GOT3 (cell line): ENCODE measurements at places on chromosomes 12 and 14.
A peak's percentile ranks its signal among the peaks of the same experiment; 100 is the strongest.

DNA sequence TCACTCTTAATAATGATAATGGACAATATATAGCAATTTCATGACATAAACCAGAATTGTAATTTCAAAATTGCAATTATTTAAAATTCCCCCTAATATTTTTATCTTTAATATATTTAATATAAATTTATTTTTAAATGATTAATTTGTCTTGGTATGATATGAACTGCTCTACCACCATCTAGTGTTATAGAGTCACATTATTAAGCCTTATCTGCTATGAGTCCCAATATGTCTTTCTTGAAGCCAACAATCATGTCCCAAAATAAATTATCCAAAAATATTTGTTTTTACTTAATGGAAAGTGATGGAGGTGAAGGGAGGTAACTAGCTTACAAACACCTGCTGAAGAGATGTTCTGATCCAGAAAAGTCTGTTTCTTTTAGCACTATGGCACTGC is 151.4 kb downstream of the KCNC2 start:
- no peak for DNase-seq

GRCh38 chr12:130712346-130713065 is 3.6 kb downstream of the RIMBP2 start:
- no peak for DNase-seq

DNA sequence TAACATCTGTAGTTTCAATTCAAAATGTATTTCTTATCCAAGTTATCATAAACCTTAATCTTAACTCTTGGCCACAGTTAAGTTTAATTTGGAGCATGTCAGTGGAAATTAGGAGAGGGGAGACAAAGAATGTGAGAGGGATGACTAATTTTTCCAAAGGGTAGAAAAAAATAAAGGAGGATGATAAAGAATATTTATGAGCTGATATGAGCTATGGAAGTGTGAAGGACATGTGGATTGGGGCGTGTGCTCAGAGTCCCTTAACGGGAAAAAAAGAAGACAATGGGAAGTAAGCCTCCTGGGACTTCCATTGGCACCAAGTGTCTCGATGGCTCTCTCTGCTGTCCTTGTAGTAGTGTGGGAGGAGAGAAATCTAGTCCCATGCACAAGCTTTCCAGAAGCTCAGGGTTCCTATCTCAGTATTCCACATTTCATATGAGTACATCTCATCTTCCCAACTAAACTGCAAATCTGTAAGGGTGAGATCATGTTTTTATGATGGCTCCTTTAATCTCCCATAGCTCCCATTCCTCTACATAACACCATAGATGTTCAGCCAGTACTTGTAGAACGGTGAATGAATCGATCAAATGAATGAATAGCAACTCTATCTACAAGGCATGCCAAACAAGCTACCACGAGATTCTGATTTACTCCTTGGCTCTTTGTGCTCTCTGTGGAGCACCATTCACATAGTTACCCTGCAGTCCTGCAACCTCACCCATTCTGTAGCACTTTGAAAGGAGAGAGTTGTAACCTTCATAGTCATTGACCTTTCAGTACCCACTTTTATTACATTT is 27.4 kb downstream of the BCL2L14 start:
- DNase-seq: no peak

- DNase-seq: no peak
Observed at GRCh38 chr14:76050797-76051392, 65.3 kb downstream of the IFT43 start.

GRCh38 chr12:2284857-2285256 is 232.1 kb downstream of the CACNA1C start:
- peak; percentile 42 for DNase-seq

- no peak for DNase-seq
Observed at GRCh38 chr12:89892436-89892835, 183.8 kb upstream of the ATP2B1 start.

DNA sequence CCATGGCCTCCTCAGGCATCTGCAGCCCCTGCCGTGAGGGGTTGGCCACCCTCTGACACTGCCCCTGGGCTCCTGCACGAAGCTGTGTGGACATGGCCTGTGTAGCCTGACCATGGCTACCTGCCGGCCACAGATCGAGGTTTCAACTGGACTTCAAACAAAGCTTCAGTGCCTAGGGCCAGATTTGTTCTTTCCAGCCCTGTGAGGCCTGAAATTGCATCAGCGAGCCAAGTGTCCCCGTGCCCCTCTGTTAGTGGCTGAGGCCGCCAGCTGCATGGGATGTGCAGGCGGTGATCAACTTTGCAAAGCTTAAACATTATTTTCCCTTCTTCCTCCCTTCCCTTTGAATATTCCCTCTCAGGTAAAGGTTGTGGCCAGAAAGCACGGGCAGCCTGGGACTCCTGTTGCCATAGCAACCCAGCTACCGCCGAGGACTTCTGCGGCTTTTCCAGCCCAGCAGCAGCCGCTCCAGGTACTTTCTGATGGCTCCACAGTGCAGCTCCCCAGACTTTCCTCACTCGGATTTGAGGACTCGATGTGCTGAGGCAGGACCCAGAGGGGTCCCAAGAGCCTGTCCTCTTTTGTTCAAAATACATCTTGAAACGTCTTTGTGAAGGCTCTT is 35.8 kb downstream of the DDX51 start:
- DNase-seq: no peak

- DNase-seq: no peak
Observed at GRCh38 chr14:73266317-73266716, 29.0 kb downstream of the PAPLN start.

- DNase-seq: no peak
Observed at GRCh38 chr14:104176611-104177010, 38.2 kb downstream of the KIF26A start.

- no peak for DNase-seq
Observed at GRCh38 chr12:122148657-122149056, 25.4 kb downstream of the IL31 start.

GRCh38 chr14:93086441-93087055 is 29.2 kb downstream of the ITPK1 start:
- DNase-seq: no peak

DNA sequence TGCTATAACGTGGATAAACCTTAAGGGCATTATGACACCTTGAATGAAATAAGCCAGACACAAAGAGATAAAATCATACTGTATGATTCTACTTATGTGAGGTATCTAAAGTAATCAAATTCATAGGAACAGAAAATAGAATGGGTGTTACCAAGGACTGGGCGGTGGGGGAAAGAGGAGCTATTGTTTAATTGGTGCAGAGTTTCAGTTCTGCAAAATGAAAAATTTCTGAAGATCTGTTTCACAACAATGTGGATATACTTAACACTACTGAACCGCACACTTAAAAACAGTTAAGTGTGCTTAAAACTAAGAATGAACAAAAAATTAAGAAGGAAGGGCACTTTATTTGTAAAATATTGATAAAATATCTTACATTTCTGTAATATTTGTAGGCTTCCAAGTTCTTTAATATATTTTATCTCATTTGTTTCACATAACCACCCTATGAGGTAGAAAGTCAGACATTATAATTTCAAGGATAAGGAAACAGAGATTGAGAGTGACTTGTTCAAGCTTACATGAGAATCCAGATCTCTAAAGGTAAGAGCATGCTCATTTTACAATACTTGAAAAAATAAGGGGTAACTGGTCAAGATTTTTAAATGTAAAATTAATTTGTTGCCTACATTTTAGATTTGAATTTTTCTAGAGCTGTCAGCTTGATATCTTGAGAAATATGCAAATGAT is 14.9 kb downstream of the LTA4H start:
- DNase-seq: no peak

DNA sequence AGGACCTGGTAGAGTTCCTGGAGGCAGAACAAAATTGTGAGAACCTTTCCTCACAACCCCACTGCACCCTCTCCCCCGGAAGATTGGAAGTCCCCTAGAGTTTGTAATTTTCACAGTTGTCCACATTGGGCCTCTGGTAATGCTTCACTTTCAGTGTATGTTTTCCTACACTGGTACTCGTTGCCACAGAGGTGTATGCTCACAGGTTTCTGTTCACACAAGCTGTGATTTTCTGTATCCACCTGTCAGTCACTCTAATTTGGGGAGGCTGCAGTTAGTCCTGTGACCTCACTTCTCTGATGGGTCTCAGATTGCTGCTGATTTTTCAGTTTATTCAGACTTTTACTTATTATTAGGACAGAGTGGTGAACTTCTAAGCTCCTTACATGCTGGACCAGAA is 66.4 kb upstream of the BMP4 start:
- DNase-seq: no peak

DNA sequence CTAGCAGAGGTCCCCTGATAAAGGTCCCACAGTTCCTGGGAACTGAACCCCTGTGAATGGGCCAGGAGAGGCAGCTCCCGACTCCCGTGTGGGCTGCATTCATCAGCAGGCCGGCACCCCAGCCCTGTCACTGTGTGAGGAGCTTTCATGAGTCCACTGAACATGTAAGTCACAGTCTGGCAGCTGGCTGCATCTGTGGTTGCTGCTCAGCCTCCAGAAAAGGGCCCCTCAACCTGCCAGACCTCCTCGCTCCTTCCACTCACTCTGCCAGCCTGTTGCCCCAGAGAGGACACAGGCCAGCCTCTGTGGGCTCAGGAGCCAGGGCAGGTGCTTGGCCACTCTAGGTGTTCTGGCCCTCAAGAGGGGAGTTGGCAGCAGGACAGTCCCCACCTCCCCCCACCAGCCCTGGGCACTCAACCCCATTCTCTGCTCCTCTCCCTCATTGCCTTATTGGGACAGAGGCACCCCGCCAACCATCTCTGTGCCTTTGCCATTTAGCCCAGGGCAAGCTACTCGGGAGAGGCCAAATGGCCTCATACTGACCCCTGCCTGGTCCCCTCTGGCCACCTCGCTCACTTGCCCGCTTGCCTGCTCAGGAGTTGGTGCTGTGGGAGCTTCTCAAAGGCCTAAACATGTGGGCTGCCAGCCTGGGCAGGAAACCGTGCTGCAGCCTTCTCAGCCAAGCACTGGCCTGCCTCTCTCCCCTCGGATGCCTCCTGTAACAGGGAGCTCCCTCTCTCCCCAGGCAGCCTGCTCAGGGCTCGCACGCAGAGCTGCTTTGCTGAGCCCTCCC is 1.9 kb downstream of the RTL1 start:
- no peak for DNase-seq

DNA sequence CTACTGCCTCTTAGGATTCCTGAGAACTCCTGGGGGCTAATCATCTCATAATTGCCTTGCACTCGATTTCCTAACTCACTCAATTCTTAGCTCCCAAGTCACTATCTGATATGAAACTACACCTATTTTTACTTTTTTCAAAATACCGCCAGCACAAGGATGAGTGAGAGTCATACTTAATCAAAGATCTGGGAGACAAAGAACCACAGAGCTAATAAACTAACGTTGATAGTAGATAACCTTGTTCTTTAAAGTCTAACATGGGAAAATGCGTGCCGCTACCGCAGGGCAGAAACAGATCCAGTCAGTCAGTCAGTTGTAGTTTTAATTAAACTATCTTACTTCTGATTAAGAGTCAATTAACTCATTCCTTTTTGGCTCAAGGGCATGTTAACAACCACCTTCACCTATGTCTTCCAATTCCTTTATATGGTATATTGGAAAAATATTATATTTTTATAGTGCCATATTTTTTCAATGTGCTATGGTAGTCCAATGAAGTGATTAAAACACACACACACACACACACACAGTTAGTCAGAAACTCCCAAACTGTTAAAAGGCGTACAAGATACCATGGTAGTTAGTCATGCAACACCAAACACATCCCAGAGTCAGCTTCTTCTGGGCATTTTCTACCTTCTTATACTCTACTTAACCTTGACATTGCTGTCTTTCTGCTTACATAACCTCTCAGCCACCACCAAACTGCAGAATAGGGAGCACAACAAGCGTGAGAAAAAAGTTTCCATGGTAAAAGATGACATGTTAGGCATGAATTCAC is 114.0 kb downstream of the KLHL28 start:
- no peak for DNase-seq

DNA sequence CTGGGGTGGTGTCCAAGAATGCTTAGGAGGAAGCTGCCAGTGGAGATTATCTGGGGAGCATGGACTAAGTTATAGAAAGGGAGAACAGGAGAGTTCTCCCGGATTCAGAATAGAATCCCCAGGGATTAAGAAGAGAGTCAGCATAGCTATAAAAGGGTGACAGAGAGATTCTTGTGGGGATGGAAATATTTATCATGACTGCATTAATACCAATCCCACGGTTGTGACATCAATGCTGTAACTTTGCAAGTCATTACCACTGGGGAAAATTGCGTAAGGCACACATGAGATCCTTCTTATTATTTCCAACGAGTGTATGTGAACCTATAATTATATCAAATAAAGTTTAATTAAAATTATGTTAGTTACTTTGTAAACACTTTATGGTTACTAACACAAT is 447.9 kb upstream of the TMEM132C start:
- DNase-seq: no peak

DNA sequence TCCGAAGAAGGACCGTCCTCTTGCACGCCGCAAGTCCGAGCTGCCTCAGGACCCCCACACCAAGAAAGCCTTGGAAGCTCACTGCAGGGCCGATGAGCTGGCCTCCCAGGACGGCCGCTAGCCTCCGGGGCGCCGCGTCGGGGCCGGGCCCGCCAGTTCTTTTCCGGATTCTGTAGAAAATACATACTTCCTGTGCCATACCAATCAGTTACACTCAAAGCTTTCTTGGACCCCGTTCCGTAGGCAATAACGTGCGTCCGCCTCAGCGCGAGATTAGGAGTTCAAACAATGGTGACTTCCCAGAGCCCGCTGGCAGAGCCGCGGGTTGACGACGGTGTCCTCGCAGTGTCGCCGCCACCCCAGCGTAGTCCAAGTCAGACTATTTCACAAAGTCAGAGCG is 39.2 kb upstream of the DYNC1H1 start:
- no peak for DNase-seq

GRCh38 chr12:53268630-53269562 is 797 bp downstream of the ESPL1 start:
- no peak for DNase-seq

DNA sequence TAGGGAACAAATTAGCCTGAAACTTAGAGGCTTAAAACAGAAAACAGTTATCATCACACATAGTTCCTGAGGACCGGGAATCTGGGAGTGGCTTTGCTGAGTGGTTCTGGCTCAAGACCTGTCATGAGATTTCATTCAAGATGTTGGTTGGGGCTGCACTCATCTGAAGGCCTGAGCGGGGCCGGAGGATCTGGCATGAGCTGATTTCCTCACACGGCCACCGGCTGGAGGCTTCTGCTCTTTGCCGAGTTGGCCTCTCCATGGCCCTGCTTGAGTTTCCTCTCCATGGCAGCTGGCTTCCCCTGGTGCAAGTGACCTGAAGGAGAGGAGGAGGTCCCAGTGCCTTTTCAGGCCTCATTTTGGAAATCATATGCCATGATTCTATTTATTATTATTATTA is 128.1 kb downstream of the PAPOLA start:
- no peak for DNase-seq
